ENCODE measurements at places on chromosomes 5 and 9.

DNA sequence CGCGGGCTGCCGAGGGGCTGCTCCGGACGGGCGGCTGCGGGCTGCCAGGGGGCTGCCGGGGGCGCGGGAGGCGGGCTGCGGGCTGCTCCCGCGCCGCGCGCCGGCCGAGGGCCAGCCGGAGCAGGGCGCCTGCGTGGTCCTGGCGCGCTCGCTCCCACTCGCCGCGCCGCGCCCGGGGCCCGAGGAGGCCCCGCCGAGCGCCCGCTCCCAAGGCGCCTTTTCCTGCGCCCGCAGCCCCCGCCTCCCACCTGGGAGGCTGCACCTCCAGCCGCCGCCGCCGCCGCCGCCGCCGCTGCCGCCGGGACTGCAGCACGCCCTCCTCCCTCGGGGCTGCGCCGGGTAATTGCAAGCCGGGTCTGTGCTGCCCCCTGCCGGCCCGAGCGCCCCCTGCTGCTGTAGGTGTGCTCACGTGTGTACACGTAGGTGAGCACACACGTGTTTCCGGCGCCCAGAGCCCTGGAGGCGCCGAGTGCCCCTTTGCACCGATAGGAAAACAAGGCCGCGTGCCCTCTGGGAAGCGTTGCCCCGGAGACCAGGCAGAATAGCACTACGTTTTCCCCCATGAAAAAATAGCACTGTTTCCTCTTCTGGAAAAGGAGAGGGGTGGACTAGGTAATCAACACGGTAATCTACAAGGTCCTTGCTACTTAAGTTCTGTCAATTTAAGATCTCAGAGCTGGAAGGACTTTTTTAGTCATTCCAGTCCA lies at the start of gene EPB41L4B:
Gene EPB41L4B (minus strand): TSS at position 318 of the 707 bp plus-strand sequence. CDS start 613 bp downstream, outside the sequence.
- no peak for DNase-seq

- DNase-seq, result no peak
Observed at GRCh38 chr5:173114536-173114935, 29.8 kb upstream of the BNIP1 start.

GRCh38 chr5:122882831-122883230 lies 37.4 kb downstream of the SNX24 start:
- peak; percentile 22 for DNase-seq

- no peak for DNase-seq
Observed at GRCh38 chr9:131633491-131634031, 88.2 kb downstream of the PRRT1B start.

DNA sequence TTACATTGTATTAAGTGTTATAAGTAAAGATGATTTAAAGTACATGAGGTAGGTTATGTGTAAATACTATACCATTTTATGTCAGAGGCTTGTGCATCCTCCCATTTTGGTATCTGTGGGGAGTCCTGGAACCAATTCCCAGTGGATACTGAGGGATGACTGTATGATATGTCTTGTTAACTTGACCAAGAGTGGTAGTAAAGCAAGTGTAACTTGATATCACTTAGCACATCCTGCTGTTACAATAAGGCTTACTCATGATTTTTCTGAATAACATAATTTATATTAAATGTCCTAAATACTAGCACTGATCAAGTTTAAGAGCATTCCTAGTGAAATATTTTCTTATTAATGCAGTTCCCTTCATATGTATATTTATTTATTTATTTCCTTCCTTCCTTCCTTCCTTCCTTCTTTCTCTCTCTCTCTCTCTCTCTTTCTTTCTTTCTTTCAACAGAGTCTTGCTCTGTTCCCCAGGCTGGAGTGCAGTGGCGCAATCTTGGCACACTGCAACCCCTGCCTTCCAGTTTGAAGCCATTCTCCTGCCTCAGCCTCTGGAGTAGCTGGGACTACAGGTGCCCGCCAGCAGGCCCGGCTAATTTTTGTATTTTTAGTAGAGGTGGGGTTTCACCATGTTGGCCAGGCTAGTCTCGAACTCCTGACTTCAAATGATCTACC lies 7.5 kb downstream of the NDFIP1 start:
- no peak for DNase-seq

DNA sequence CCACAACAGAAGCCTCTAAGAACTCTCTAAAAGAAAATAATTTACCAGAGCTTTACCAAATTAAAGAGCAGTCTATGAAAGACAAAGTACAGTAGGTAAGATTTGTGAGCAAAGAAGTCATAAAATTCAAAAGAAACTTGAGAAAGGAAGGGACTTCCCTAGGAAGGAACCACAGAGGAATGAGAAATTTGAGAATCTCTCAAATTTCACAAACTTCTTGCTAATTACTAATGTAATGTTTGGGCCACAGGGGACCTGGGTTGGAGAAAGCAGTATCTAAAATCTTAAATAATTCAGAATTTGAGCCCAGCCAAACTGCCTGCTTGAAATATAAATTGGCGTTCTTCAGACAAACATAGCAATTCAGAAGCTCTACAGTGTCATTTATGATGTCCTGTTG lies 225.0 kb upstream of the PRR16 start:
- no peak for DNase-seq

- DNase-seq, result no peak
Observed at GRCh38 chr9:99354104-99354503, 132.0 kb downstream of the SEC61B start.

DNA sequence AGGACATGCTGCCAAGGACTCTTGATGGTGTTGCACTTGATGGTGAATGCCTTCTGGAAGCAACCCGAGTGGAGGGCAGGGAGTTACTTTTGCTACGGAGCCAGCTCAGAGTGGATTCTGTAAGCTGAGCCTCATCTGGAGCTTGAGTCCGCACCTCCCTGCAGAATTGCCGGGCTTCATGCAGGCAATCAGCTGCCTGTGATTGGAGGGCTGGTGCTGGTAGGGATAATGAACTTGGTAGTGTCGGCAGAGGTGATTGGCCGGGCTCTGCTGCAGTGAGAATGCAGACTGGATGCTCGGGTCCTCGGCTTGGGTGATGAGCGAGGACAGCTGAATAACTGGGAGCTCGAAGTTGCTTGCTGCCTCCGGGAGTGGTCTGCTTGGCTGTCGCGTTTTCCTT lies 23.1 kb downstream of the SLC25A25 start:
- DNase-seq, result no peak

DNA sequence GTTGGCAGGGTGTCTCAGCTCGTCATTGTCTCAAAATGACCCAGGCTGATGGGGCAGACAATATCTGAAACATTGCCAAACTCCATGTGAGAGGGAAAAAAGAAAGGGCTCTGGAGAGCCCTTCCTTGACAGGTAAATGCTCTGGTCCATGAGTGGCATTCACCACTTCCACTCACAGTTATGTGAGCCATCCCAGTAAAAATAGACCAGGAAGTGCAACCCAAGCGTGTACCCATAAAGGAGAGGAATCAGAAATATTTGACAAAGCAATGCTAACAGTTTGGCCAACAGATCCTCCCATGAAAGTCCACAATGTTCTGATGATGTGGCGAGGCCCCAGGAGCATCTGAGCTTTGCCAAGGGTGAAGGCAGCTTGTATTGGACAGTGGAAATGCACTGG lies 49.4 kb downstream of the ASTN2 start:
- no peak for DNase-seq

DNA sequence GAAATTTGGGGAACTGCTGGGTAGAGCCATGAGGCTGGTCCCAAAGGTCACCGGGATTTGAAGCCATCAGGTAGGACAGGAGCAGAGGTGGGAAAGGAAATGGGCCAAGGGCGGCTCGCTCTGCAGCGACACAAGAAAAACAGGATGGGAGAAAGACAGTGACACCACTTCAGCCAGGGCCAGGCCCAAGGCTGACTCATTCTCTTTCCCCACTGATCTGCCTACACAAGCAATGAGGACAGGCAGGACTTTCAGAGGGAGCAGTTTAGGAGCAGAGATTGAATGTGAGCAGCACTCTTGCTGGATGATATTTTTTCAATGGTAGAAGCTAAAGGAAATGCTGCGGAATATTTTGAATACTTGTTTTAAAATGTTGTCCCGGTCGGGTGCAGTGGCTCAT lies 3.5 kb downstream of the RUFY1 start:
- DNase-seq, result no peak

DNA sequence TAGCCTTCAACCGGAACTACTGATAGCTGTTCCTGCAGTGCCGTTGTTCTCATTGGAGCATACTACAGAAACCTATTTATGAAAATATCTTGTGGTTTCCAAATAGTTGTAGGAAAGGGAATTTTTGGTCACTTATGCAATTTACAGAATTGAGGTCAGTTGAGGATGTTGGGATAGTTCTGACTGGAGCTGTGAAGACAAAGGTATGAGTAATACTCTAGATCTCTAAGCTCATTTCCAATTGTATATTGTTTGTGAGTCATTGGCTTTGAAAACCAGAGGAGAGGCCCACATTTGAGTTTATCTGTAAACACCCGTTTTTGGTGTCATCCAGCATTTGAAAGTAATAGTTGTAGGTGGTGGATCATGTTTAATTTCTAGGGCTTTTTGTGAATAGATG lies 561.3 kb upstream of the WWC1 start:
- no peak for DNase-seq

DNA sequence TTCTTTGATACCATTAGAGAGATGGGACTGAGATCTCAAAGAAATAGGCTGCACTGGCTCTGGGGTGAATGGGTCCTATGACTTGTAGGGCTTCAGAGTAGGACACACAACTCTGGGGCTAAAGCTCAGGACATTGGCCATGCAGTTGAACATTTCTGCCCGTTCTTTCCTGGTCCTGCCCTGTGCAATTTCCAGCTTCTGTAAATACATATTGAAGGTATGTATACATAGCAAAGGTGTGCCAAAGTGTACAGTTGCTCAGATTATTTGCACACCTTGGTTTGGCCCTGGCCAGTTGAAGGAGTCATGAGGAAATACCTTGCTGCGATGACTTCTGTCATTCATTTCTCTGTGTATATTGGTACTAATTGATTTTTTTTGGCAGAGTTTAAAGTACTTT lies 52.8 kb upstream of the TAF11L2 start:
- DNase-seq, result no peak

- peak; percentile 64 for DNase-seq
Observed at GRCh38 chr9:78213712-78214111, 22.2 kb upstream of the CEP78 start.

DNA sequence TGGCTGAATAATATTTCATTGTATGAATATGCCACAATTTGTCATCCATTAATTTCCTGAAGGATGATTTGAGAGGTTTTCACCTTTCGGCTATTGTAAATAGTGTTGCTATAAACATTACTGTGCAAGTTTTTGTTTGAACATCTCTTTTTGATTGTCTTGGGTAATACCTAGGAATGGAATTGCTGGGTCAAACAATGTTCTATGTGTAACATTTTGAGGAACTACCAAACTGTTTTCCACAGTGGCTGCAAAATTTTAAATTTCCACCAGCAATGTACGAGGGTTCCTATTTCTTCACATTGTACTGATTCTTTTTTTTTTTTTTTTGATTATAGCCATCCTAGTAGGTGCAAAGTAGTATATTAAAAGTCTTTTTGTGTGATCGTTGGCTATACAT lies 63.8 kb upstream of the ANKH start:
- DNase-seq, result peak; percentile 39

DNA sequence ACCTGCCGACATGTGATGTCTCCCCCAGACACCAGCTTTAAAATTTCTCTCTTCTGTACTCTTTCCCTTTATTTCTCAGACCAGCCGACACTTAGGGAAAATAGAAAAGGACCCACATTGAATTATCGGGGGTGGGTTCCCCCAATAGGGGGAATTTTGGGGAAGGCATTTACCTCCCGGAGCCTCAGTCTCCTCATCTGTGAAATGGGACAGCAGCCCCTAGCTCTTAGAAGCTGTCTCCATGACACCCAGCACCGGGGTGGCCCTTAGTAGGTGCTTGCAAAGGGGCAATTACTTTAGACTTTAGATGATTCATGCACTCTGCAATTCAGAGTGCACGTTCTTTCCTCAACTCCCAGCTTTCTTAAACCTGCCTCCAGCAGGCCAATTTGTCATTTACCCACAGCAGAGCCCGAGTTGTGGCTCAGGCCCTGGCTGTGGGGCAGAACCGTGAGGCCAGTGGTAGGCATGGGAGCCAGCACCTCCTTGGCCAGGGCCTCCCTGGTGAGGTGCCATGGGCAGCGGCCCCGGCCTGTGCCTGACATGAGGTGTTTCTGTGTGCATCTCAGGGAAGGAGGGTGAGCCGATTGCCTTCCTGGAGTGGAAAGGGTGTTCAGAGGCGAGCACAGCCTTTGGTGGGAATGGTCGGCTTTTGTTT lies 51.7 kb downstream of the SH3PXD2B start:
- DNase-seq, result no peak

GRCh38 chr5:165495829-165496380 lies 1990.5 kb downstream of the MAT2B start:
- DNase-seq, result peak; percentile 81

GRCh38 chr9:33429256-33429985 lies 18.0 kb downstream of the AQP3 start:
- DNase-seq, result peak; percentile 44

GRCh38 chr5:78586251-78586650 lies 62.3 kb downstream of the LHFPL2 start:
- peak; percentile 93 for DNase-seq

GRCh38 chr9:131270171-131271015 lies 5.9 kb downstream of the FAM78A start:
- peak; percentile 85 for DNase-seq

- DNase-seq, result peak; percentile 74
Observed at GRCh38 chr5:122463221-122463620, 151.2 kb downstream of the SNCAIP start.

DNA sequence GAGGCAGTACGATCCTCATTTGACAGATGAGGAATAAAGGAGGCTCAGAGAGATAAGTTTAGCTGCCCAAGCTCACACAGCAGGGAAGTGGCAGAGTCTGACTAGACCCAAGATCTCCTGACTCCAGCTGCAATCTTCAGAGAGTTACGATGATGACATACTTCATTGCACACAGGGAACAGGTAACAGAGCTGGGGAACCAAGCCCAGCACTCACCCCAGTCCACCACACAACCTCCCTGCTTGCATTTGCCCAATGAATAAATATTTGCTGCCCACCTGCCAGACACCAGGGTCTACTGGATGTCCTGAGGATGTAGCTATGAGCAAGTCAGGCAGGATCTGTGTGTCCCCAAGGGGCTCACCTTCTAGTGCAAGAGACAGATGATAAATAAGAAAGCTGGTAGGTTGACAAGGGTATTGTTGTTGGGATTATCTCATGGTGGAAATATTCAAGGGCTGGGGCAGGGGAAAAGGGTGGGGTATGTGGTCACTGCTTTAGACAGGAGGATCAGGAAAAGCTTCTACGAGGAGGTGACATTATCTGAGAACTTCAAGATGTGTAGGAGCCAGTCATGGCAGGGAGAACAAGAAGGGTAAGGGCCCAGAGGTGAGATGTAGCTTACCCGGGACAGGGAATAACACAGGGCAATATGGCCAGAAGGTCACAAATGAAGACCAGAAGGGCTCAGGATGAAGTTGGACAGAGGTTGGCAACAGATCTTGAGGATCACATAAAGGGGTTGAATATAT lies 28.6 kb upstream of the CPEB4 start:
- no peak for DNase-seq

GRCh38 chr5:17127743-17128231 lies 89.6 kb upstream of the BASP1 start:
- DNase-seq, result no peak

Measured in MV-4-11 (cell line).